ENCODE measurements at places on chromosomes 16 and 17. TPM values are rescaled to one million over a fixed set of nuclear protein-coding genes. Genes with fewer than 3 reads are reported as not detected.

Gene RAB40B
- total RNA-seq = 5.5 TPM

Gene PYY
- not detected for total RNA-seq

Gene HIGD1B
- total RNA-seq = not detected

Gene AXIN1
- total RNA-seq = 30.8 TPM

Gene SPATA32
- not detected for total RNA-seq

Gene SERPINF2
- not detected for total RNA-seq

Gene MLX
- total RNA-seq = 33.7 TPM

Gene SMTNL2
- not detected for total RNA-seq

Gene TMEM88
- total RNA-seq = 4.3 TPM

Gene CHST4
- not detected for total RNA-seq

Gene EFNB3
- 0.23 TPM for total RNA-seq

Gene ABCA9
- total RNA-seq = 1.8 TPM

Gene KRTAP3-1
- total RNA-seq = not detected

Gene TNFRSF17
- total RNA-seq = not detected

Gene RNU2-1
- not detected for total RNA-seq

Gene OTOA
- 0.09 TPM for total RNA-seq

Gene AMFR
- total RNA-seq = 191 TPM

Gene ADAMTS18
- total RNA-seq = under 0.01 TPM

Gene GABARAP
- total RNA-seq = 179 TPM

Gene BFAR
- total RNA-seq = 80.2 TPM

Gene CRHR1
- total RNA-seq = not detected

Gene CES4A
- 1.3 TPM for total RNA-seq

Gene CIITA
- total RNA-seq = not detected

Gene CPNE7
- total RNA-seq = 27.5 TPM

Gene SCN4A
- total RNA-seq = not detected

Gene SMPD3
- total RNA-seq = not detected
